Keratinocyte (primary cell): ENCODE measurements at places on chromosomes 6 and 20. TPM values are rescaled to one million over a fixed set of nuclear protein-coding genes. Genes with fewer than 3 reads are reported as not detected.

DNA sequence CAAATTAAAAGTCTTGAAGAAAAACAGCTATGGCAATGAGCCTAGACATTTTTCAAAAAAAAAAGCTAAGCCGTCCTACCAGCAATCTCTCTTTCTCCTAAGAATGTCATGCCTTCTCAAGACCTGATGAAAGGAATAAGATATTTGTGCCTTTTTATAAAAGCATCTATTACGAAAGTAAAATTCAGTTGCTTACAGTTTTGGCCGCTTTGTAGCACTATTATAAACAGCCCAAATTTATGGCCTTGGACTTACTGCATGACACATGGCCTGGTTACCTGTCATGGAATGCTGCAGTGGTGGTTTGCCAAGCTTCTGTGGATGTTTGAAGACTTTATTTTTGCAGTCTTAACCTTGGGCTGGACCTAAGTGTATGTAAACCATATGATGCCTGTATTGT lies 22.2 kb upstream of the VAPB start:
- no peak overlapping the region for H3K4me3 ChIP-seq
- no peak overlapping the region for H3K27ac ChIP-seq
- no peaks in the 10 kb centered on the region for H3K36me3 ChIP-seq

GRCh38 chr6:137914530-137915193 lies 47.6 kb downstream of the TNFAIP3 start:
- H3K27ac ChIP-seq = no peak overlapping the region
- peaks cover 7% of the 10 kb centered on the region for H3K4me1 ChIP-seq
- no peaks in the 10 kb centered on the region for H3K27me3 ChIP-seq
- DNase-seq = no peak
- no peak overlapping the region for H3K4me3 ChIP-seq
- H3K36me3 ChIP-seq = no peaks in the 10 kb centered on the region

DNA sequence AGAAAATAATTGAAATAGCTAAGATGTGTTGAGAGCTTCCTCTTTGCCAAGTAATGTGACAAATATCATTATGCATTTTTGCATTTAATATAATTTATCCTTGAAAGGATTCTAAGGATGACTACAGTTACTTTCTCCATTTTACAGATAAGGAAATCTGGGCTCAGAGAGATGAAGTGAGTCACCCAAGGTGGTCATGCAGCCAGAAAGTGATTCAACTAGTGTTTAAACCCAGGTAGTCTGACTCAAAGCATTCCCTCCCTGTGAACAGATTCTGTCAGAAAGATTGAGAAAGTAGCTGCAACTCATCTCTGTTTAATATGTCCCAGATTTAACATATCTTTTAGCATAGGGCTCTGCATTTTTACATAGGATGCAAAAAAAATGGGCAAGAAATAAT lies 28.1 kb downstream of the NRSN1 start:
- H3K27me3 ChIP-seq = no peaks in the 10 kb centered on the region
- H3K4me1 ChIP-seq = no peaks in the 10 kb centered on the region
- no peak overlapping the region for H3K27ac ChIP-seq
- DNase-seq = no peak

RSPO3 gene
- polyA plus RNA-seq = not detected in 3 replicates

PNPLA1 gene
- 0.14 to 0.32 TPM (median 0.20 TPM) in 3 replicates for polyA plus RNA-seq

- H3K36me3 ChIP-seq = no peaks in the 10 kb centered on the region
- H3K4me3 ChIP-seq = no peak overlapping the region
- no peaks in the 10 kb centered on the region for H3K4me1 ChIP-seq
- DNase-seq = no peak
- H3K27ac ChIP-seq = no peak overlapping the region
- no peaks in the 10 kb centered on the region for H3K27me3 ChIP-seq
Measured at GRCh38 chr6:147839708-147840610, 331.5 kb downstream of the SAMD5 start.

DNA sequence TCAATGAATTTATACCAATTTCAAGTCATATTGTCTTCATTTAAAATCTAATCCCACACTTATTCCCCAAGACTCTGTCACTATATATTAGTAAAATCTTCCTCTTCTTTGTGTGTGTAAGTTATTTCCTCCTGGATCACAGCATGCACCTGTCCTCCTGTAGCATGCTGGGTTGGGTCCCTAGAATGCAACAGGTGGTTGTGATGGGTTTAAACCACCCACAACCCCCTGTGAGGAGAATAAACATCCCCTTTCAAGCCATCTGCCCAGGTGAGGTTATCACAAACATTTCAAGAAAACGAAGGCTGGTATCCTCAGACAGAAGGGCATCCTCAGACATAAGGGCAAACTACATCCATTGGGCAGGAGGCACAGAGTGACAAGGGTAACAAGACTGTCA lies 26.4 kb downstream of the DZANK1 start:
- no peak for DNase-seq
- H3K4me3 ChIP-seq = no peak overlapping the region
- H3K4me1 ChIP-seq = no peaks in the 10 kb centered on the region

TP53TG5 gene
- polyA plus RNA-seq = not detected in 3 replicates

DNA sequence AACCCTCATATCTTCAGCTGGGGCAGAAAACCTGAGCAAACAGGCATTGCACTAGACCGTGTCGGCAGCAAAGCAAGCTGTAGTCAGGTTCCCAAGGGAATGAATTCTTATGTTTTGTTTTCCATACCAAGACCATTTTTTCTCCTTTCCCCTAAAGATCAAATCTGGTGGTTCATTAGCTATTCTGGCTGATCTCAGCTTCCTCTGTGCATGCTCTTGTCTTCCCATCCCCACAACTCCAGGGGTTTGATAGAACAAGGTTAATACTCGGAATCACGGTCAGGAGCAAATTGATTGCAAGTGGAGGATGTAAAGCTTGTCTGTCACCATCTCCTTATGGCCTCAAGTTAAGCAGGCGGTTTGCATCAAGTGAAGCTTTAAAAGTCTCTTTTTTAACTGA lies 778.8 kb downstream of the KIF16B start:
- H3K36me3 ChIP-seq = no peaks in the 10 kb centered on the region

NFATC2 gene
- 0.05 to 0.06 TPM (median 0.05 TPM) in 3 replicates for polyA plus RNA-seq

DNA sequence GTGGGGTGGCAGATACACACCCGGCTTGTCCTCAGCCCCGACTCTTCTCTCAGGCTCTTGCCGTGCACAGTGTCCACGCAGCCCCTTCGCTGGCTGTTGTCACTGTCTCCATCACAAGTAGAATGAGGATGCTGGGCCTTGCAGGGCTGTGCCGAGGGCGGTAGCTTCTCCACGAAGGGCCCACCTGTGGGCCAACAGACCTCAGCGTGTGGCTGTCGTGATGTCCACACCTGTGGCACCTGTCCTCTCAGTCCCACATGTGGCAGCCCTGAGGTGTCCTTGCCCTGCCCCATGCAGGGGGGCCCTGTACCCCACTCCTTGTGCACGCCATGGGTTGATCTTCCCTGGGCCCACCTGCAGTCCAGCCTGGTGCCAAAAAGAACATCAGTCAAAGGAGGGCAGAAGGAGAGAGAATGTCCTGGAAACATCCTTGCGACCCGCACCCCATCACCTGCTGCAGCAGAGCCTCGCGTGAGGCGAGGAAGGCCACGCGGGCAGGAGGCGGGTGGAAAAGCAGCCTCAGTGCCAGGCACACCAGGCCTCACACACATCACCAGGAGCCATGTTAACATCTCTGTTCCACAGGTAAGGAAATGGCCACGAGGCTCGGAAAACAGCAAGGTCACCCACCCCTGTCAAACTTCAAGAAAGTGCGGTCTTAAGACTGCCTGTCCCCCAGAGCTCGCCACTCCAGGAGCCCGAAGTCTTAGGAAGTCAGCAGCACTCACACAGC lies 22.3 kb upstream of the AFDN start:
- DNase-seq = no peak
- H3K27me3 ChIP-seq = peaks cover 14% of the 10 kb centered on the region
- H3K4me3 ChIP-seq = no peak overlapping the region
- H3K36me3 ChIP-seq = no peaks in the 10 kb centered on the region
- H3K27ac ChIP-seq = no peak overlapping the region

LAMA5 gene
- polyA plus RNA-seq = 6.9 to 17.9 TPM (median 8.7 TPM) in 3 replicates

PROKR2 gene
- polyA plus RNA-seq = not detected in 3 replicates

- no peaks in the 10 kb centered on the region for H3K36me3 ChIP-seq
- no peaks in the 10 kb centered on the region for H3K27me3 ChIP-seq
- H3K4me3 ChIP-seq = no peak overlapping the region
- H3K4me1 ChIP-seq = peaks cover 25% of the 10 kb centered on the region
Measured at GRCh38 chr6:52157301-52157941, 28.8 kb upstream of the IL17A start.

SMLR1 gene
- not detected in 3 replicates for polyA plus RNA-seq

DNA sequence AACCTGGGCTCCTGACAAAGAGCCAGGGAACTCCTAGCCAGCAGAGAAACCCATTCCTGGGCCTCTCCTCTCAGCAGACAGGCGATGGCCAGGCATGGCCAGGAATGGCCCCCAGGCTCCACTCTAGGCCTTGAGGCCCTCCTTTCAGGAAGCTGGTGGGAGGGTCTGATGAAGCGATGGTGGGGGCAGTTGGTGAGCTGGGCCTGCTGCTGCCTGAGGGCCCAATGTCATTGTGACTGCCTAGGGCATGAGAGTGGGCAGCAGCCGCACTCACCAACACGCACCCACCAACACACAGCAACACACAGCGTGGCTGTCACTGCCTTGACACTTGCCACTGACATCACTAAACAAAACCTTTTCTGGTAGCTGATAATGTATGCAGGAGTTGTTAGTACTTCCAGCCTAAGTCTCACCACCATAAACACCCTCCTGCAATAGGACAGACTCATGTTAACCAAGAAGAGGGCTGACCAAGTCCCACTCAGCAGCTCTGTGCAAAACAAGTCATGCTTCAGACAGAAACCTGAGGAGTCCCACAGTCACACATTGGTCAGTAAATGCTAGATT lies 69.3 kb downstream of the ABHD12 start:
- DNase-seq = no peak
- peaks cover 2% of the 10 kb centered on the region for H3K36me3 ChIP-seq
- H3K27me3 ChIP-seq = no peaks in the 10 kb centered on the region
- no peaks in the 10 kb centered on the region for H3K4me1 ChIP-seq
- no peak overlapping the region for H3K4me3 ChIP-seq

SRMS gene
- polyA plus RNA-seq = 0.10 to 0.32 TPM (median 0.14 TPM) in 3 replicates

CCN2 gene
- 41.4 to 108 TPM (median 78.2 TPM) in 3 replicates for polyA plus RNA-seq
